NCI-H1092 treated with DMSO at 0.1 percent for 48 hours (cell line): ENCODE measurements at places on chromosomes 11 and 22.

- DNase-seq: no peak
These were observed 107.4 kb downstream of the PGR start for GRCh38 chr11:101022256-101022655.

- DNase-seq: no peak
These were observed 58.4 kb upstream of the BID start for GRCh38 chr22:17832665-17833064.

GRCh38 chr11:3128356-3129180, 36.5 kb downstream of the OSBPL5 start:
- no peak for DNase-seq

DNA sequence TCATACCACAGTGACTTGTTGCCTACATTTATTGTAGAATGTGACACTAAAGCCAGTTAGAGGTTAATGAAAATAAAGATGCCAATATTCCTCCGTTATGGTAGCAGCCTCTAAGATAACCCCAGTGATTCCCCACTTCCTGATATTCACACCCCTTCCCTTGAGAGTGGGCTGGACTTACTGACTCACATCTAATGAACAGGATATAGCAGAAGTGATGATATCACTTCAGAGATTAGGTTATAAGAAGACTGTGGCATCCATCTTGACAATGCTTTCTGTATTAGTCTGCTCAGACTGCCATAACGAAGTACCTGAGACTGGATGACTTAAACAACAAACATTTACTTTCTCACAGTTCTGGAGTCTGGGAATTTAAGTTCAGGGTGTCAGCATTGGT, 149.6 kb upstream of the MTNR1B start:
- DNase-seq: no peak

DNA sequence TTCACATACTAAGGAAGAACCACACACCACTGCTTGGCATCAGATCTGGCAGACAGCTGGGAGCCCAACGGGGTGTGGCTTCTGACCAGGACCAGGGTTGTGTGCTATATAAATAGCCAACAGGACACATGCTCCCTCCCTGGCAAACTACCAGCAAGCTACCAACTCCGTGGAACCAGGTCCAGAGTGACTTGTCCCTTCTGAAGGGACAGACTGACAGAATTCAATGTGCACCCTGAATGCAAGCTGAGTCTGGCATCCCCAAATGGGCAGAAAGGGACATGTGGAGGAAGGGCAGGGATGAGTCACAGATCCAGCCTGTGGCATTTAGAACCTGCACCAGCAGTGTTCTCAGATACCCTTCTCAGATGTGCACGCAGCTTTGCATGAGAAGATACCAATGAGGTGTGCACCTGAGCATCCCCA, 92.9 kb downstream of the MICAL3 start:
- DNase-seq: no peak

DNA sequence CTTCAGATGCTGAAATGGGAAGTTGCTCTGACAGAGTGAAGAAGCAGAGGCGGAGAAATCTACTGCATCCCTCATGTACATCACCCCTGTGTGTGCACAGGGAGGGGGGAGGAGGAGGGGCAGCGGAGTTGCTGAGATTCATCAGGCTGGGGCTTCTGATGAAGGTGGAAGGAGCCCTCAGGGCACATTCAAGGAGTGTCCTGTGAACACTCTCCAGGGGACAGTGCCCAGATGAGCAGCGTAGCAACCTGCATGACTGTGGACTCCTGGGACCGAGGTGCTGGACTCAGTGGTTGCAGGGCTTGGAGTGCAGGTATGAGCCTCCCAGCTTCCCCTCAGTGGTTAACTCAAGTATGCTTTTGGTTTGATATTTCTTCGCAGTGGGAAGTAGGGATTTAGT, 257.8 kb upstream of the B3GAT1 start:
- DNase-seq: no peak
